Melanocyte of skin (primary cell): ENCODE measurements at places on chromosomes 1 and 21. TPM values are rescaled to one million over a fixed set of nuclear protein-coding genes. Genes with fewer than 3 reads are reported as not detected.

Gene FAAP20
- 21.8 and 22.7 TPM in 2 replicates for total RNA-seq

Gene MSH4
- 0.34 and 0.36 TPM in 2 replicates for total RNA-seq

Gene ANGPTL1
- under 0.01 TPM in 1 of 2 replicates, not detected in the other for total RNA-seq

Gene LIPI
- total RNA-seq = not detected in 2 replicates

Gene HEYL
- 0.36 TPM in 1 of 2 replicates, not detected in the other for total RNA-seq

Gene CATSPERE
- total RNA-seq = 4.5 and 4.7 TPM in 2 replicates

Gene MYOG
- not detected in 2 replicates for total RNA-seq

Gene LRRC38
- total RNA-seq = not detected in 2 replicates

Gene THEMIS2
- total RNA-seq = 129 and 184 TPM in 2 replicates

Gene OR2L8
- not detected in 2 replicates for total RNA-seq

Gene CFHR3
- under 0.01 TPM in 1 of 2 replicates, not detected in the other for total RNA-seq

Gene FCRL6
- total RNA-seq = not detected in 2 replicates

Gene FCRL2
- not detected in 2 replicates for total RNA-seq

Gene TMPRSS3
- total RNA-seq = not detected in 2 replicates

Gene E2F2
- total RNA-seq = 6.2 and 6.7 TPM in 2 replicates

Gene PLA2G5
- not detected in 2 replicates for total RNA-seq

Gene RSBN1
- total RNA-seq = 12.0 and 12.3 TPM in 2 replicates
